Cardiac septum (tissue), 1 donor: ENCODE measurements at places on chromosomes 12 and 14. TPM values are rescaled to one million over a fixed set of nuclear protein-coding genes. Genes with fewer than 3 reads are reported as not detected.

GNB3 gene
- total RNA-seq = 9.7 TPM

PLEKHG7 gene
- total RNA-seq = not detected

GRCh38 chr12:82959821-82960220 lies 273.1 kb downstream of the TMTC2 start:
- DNase-seq = no peak

GRCh38 chr14:72550513-72550912 lies 343.4 kb downstream of the DPF3 start:
- no peak for DNase-seq
